ENCODE measurements at places on chromosomes 7 and 10. TPM values are rescaled to one million over a fixed set of nuclear protein-coding genes. Genes with fewer than 3 reads are reported as not detected.

DNA sequence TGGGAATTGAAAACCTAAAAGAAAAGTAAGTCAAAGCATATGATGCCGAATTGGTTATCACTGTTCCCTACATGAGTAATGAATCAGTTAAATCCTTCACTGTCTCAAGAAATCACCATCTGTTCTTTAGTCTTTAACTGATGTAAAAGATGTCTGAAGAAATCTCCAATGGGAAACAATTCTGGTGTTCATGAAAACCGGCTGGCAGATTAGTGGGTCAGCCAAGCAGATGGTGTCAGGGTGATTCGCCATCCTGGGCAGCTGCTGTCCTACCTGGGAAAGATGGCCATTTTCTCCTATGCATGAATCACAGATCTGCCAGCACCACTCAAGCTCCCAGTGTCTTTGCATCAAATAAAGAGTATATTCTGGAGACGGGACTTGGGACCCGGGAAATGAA lies 925.2 kb upstream of the GHITM start:
- DNase-seq, result no peak

- no peak for DNase-seq
Observed at GRCh38 chr10:119113751-119114732, 10.1 kb downstream of the DENND10 start.

DNA sequence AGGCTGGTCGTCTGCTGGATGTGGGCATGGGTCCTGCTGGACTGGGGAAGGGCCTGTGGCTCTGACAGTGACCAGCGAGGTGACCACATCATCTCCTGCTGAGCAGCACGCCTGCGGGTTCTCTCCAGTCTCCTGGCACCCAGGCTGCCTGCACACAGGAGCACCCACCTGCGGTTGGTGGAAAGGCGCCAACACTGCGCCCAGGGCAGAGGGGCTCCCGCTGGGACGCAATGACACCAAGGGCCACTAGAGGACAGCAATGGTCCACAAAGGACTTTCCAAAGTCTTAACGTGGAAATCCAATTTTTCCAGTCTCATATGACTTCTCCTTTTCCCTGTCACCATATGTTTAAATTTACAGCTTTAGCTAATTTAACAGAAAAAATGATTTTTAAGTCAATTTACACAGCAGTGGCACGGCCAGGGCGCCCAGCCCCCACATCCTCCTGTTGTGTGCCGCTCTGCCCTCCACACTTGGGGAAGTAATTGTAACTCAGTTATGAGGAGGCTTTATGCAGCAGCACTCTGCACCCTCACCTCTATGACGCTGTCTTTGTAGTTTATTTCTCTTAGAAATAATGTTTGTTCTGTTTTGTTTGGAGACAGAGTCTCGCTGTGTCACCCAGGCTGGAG lies 38.1 kb downstream of the CFAP46 start:
- DNase-seq, result peak; percentile 43

GRCh38 chr7:144588559-144589051 lies 185.1 kb upstream of the NOBOX start:
- no peak for DNase-seq

DNA sequence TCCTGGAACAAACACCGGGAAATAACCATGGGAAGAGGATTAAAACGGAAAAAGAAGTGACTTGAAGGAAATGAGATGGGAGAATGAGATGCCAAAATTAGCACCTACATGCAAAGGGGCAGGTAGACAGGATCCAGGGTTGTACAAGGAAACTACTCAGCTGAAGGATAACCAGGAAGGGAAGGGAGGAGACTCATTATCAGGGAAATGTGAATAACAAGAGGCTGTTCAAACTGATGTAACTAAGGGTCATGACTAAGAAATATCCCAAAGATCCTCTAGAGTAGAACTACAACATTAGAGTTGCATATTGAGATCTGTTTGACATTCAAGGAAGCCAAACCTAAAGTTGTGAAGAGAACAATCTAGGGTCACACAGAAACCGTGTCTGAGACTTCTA lies 166.2 kb upstream of the SP8 start:
- no peak for DNase-seq

DNA sequence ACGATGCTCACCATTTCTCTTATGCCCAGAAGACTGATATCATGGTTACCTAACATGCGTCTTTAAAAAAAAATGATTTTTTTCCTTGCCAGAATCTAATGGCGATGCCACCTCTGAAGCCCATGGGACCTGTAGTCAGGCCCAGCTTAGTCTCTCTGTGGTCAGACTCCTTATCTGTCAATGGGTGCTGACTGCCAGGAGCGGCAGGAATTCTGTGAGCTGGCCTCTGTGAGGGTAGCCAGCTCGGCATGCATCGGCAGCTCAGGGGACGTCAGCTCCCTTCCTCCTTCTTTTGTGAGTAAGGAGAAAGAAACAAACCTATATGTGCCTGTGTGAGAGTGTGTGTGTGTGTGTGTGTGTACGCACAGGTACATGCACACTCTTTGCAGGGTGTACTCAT lies 49.9 kb upstream of the ZRANB1 start:
- DNase-seq, result no peak

GRCh38 chr7:23349484-23350157 lies 50.5 kb downstream of the MALSU1 start:
- no peak for DNase-seq

DNA sequence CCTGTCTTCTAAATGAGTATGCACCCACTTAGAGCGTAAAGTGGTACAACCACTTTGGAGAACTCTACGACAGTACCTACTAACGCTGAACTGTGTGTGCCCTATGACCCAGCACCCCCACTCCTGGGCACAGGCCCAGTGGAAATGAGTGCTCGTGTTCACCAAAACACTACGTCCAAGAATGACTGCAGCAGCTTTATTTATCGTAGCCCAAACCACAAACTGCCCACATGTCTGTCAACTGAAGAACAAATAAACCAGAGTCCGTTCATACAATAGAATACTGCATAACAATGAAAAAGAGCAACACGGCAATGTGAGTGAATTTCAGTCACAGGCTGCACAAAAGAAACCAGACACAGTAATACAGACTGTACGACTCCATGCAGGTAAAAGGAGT lies 35.4 kb downstream of the TLL2 start:
- no peak for DNase-seq

DNA sequence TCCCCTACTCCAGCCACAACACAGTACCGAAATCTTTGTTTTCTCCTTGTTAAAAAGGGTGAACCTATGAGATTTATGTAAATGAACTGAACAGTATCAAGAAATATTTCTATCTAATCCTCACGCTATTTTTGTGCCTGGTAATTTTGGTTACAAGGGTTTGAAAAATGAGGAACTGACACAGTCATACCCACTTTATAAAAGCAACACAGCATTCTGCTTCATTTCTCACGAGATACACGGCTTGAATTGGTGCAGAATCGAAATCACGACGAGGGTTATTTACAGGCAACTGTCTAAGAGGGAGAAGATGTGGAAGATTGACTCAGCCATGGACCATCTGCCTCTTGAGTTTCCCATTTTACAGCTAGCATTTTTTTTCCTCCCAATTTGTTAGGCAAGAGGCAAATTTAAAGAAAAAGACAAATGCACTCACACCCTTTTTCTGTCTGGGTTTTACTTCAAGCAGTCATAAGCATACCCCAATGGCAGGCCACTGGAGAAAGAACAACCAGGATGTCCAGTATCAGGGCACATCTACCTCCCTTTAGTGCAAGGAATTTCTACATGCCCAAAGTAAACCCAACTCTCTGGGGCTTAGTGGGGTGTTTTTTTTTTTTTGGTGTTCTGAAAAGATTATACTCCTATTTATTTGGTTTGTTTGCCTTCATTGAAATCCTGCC lies 108.1 kb downstream of the ITGB8 start:
- DNase-seq, result no peak

DNA sequence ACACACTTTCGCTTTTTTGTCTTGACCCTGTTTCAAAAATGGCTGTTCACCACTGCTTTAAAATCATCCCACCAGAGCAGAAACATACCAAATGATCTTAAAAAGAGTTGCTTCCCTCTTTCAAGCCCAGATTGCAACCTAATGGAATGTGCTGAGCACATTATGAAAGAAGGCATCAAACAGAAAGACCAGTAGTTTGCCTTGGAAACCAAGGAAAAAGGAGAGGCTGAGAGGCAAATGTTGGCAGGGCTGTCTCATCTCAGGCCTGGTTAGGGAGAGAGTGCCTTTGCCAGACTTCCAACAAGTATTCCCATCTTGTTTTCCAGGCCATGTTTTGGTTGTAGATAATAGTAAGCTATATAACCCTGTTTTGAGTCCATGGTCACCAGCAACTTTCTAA lies 64.3 kb downstream of the ABCB4 start:
- DNase-seq, result no peak

DNA sequence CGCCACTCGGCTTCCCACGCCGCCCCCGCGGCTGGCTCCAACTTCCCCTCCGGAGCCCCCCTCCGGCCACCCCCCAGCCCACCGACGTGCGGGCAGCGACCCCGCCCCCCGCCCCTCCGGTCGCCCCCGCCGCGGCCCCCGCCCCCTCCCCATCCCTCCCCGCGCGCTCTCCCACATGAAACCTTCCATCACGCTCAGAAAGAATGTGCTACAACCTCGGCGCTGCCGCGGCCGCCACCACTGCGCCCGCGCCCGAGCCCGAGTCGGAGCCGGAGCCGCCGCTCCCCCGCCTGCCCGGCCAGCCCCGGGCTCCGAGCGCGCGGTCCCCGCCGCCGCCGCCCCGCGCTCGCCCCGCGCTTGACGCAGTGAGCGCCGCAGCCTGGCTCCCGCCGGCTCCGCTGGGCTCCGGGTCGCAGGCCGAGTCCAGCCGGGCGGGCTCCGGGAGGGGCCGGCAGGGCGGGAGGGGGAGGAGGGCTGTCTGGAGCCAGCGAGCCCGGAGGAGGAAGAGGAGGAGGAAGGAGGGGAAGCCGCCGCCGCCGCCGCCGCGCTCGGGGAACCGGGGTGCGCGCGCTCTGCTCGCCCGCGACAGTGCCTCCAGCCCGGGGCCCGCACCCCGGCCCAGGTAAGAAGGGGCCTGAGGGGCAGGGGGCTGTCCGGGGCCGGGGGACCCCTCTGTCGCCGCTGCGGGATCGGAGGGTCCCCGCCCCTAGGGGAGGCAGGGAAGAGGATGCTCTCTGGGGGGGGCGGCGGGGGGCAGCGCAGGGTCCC lies 4.3 kb upstream of the ELFN1 start:
- DNase-seq, result peak; percentile 36

DNA sequence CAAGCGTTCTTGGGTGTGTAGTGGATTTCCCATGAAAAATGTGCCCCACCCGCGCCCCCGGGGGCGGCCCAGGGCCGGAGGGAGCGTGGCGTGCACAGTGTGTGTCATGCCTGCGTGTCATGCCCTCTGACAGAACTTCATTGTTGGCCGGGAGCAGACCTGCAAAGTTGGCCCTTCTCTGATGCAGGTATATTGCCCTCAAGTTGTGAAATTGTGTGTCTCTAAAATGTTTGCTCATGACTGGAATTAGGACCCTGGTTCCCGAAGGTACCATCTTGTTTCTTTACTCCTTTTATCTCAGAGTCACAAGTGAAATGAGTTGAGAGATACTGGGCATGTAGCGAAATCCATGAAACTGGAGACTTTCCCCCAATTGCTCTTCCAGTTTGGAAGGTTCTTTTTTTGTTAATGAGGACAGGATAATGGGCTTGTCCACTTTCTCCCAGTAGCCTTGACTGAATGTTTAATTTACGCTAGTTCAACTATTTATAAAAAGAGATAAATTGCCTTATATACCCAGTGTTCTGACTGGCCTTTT lies 26.2 kb downstream of the ADK start:
- DNase-seq, result peak; percentile 64

- DNase-seq, result no peak
Observed at GRCh38 chr10:93992400-93993030, 1.2 kb upstream of the PLCE1 start.

DNA sequence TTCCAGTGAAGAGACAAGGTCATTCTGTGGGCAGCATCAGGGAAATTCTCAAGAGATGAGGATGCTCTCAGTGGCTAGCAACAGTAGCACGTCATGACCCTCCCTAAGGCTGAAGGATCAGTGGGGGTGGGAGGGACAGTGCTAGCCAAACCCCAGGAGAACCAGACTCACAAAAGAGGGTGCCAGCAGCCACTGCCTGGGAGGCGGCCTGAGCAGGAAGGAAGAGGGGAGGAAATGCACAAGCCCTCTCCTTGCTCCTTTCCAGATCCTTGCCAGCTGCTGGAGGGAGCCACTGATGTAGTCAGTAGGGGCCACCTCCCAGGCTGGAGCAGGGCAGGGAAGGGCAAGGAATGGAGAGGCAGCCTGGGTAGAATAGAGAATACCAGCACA lies 302.7 kb downstream of the RPS24 start:
- DNase-seq, result peak; percentile 14

DNA sequence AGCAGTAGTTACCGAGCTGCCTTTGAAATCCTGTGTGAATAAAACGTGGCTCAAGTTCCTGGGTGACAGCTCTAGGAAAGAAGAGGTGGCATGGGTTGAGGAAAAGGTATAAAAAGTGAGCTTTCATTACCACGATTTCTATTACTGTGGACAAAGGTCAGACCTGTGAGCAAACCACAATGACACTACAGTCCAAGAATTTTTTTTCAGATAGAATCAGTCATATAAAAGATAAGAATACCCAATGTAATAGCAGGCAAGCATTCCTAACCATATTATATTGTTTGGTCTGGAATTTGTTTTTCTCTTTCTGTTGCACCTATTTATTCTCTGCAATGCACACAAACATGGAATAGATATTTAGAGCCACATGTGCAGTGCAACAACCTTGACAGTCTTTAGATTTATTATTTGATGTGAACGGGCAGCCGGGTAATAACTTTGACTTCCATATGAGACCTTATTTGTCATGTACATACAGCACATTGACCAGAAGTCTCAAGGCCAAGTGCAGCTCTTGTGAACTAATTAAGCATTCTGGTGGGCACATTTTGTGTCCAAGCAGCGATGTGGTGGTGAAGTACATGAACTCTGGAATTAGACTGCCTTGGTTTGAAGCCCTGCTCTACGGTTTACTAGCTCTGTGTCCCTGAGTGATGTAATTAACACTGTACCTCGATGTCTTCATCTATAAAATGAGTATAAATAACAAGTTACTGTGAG lies 156.8 kb downstream of the NRCAM start:
- no peak for DNase-seq

GRCh38 chr10:76353237-76353851 lies 921.9 kb downstream of the LRMDA start:
- no peak for DNase-seq

GRCh38 chr10:12958546-12959110 lies 42.9 kb downstream of the CCDC3 start:
- no peak for DNase-seq

DNA sequence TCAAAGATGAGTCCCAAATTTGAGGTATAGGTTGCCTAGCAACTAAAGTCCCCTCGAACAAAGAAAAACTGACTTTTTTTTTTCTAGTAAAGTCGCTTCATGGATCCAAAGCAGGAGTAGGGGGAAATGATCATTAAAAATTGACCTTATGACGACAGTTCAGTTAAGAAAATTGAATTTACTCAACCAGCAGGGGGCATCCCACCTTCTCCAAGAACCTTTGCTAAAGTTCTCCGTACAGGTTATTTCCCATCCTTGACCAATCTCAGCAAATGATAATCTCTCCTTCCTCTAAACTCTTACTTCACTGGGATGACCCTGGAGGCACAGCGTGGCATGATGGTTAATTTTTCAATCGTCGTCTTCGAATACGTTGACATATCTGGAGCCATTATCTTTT lies 228.3 kb downstream of the CALN1 start:
- no peak for DNase-seq

Gene HMX2
- total RNA-seq, result not detected

Gene SYT15B
- total RNA-seq, result 2.8 TPM

Gene HABP2
- total RNA-seq, result 147 TPM

Gene NPSR1
- not detected for total RNA-seq

Gene GLI3
- 0.28 TPM for total RNA-seq

Gene SPAG6
- 0.23 TPM for total RNA-seq

Gene ABCC2
- 234 TPM for total RNA-seq

Gene UBN2
- 8.3 TPM for total RNA-seq

Gene CCDC172
- not detected for total RNA-seq

Gene MBL2
- 36.2 TPM for total RNA-seq

Gene TMEM139
- 3.0 TPM for total RNA-seq
